ENCODE measurements at places on chromosomes 4 and X.

GRCh38 chr4:152255437-152255836 lies 280.5 kb downstream of the FBXW7 start:
- peak; percentile 90 for DNase-seq

DNA sequence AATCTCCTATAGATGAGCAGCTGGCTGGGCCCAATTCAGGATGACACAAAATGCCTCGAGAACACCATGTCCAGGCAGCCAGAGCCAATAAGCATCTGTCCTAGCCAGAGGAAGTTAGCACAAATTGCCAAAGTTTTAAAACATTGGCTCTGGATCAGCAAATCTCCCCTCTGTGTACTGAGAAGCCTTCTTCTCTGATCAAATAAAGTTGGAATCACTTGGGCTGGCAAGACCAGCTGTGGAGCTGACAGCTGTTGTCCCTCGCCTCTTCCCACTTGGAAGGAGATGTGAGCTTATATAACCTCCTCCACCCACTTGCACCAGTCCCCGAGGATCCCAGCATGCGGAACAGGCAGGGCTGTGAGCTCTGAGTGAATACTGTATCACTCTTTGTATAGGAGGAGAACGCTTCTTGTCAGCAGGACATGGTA lies 183.9 kb downstream of the OPHN1 start:
- DNase-seq, result no peak

DNA sequence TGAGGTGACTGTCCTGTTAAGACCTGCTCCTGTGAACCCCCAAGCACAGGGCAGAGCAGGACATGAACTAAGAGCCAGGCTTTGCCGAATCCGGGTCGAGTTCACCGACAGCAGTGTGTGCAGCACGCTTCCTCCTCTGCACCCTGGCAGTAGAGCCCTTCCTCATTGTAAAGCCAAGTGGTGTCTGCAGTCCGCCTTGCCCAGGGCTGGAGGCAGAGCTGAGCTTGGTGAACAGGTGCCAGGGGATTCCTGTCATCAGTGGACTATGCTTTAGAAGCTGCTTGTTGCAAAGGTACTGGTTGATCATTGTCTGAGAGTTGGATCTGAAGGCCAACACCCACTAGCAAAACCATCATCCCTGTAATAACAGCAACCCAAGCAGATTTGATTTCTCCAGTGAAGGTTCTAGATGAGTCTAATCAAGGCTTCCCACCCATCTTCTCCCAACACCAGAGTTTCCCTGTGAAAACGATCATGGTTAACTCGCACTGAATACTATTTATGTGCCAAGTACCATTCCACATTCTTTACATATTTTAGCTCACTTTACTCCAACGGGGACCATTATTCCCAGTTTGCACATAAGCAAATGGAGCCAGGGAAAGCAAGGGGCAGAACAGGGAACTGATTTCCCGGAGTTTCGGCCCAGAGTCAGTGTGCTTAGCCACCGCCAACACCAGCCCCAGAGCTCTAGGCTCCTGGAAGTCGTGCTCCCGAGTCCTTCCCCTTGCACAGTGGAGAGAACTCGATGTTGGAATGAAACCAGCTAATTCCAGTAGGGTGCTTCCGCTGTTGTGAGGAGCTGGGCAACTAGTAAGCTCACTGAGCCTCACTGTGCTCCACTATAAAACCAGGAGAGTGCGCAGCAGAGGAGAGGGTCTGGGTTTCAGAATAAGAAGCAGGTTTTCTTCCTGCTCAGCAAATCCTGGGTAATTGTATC lies 1.4 kb upstream of the SLC34A2 start:
- DNase-seq, result no peak

DNA sequence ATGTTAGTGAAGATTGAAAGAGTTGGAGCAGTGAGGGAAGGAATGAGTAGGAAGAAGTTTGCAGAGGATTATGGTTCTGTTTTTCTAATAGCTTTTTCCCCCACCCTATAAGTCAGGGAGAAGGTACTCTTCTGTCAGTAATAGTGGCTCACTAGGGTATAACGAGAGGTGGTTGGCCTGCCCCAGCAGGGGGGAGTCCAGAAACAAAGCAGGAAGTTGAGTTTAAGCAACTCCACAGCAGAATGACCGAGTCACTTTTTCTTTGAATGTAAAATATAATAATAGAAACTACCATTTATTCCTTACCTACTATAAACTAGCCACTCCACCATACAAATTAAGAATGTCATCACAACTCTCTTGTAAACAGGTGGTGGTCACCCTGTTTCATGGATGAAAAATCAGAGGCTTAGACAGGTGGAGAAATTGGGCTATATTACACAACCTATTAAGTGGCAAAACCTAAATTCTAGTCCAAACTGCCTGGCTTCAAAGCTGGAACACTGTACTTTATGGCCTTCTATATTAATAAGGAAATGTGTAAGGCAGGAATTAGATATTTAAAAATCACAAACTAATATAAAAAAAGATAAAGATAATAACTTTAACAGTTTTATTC lies 21.9 kb downstream of the AP1AR start:
- DNase-seq, result no peak

- no peak for DNase-seq
These were observed 215.1 kb downstream of the DCHS2 start for GRCh38 chr4:154276496-154276895.

GRCh38 chr4:184664445-184665210 lies 15.1 kb downstream of the PRIMPOL start:
- no peak for DNase-seq

DNA sequence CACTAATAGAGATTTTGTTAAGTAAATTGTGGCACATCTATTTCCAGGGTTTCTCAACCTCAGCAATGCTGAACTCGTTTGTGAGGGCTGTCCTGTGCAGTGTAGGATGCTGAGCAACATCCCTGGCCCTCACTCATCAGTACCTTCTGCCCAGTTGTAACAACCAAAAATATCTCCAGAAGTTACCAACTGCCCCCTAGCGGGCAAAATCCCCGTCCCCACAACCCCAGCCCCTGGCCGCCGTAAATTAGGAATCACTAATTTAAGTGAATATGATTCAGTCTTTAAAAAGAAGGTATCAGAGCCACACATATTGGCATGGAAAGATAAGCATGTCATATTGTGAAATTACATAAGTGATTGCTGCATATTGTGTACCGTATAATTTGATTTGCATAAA lies 123.4 kb downstream of the ASB9 start:
- peak; percentile 53 for DNase-seq

- DNase-seq, result no peak
These were observed 2596.4 kb downstream of the PCDH7 start for GRCh38 chr4:33316578-33316977.

DNA sequence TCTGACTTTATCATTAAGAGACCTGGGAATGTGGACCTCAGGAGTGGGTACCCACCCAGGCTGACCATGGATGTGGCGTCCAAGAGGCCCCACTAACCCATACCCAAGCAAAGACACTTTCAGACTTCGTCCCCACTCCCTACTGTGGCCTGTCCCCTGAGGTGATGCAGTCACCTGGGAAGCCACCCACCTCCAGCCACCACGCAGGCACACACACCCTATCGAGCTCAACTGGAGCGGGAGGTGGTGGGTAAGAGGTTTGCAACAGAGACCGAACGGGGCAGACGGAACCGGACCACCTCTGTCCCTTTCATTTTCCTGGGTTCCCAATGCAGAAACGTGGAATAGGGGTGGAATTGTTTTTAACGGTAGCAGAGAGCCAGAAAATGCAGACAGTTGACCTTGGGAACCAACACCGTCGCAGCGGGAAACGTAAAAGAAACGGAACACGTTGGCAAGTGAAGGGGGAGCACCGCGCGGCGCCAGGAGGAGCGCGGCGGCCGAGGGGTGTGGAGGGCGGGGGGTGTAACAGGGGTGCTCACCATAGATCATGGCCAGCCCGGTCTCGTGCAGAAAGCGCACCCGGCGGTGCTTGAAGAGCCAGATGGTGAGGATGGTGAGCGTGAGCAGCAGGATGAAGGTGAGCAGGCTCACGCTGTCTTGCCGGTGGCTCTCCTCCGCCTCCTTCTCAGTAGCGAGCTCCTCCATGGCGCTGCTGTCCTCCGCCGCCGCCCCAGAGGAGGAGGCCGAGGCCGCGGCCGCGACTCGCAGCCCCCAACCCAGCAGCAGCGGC lies 559 bp downstream of the SLC9A7 start:
- DNase-seq, result no peak

GRCh38 chr4:124243671-124244366 lies 468.7 kb downstream of the ANKRD50 start:
- DNase-seq, result no peak

- no peak for DNase-seq
These were observed 144.1 kb upstream of the RBPJ start for GRCh38 chr4:26176598-26177149.

- DNase-seq, result peak; percentile 83
These were observed at the start of gene EFHC2 for GRCh38 chrX:44343412-44344141. EFHC2 (minus strand) TSS chrX:44343672; CDS start chrX:44343588, 84 bp downstream.

DNA sequence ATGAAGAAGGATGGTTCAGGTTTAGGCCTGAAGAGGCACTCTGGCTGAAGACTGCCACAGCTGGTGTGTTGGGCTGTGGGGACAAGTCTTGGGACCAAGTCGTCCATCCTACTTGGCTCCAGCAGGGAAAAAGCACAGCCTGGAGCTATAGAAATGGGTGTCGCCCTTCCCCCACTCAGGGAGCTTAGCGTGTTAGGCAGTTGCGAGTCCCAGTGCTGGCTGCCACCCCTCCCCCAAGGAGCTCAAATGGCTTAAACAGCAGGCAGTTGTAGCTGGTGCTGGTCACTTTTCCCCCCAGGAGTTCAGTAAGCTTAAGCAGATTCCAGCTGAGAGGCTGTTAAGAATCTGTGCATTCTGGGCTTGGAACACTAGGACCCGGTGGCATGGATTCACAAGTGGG lies 319.5 kb upstream of the POF1B start:
- DNase-seq, result no peak

DNA sequence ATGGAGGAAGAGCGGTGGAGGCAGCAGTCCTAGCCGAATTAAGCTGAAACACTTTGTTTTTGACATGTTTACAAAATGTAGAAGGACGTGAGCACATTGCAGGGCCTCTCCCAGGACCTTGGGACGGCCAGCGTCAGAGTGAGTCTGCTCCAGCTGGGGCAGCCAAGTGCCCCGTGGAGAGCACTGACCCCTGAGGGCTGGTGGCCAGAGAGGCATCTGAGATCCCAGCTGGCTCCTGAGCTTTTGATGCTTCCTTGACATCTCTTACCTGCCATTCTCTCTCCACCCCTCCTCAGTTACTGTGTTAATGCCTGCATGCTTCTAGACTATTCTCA lies 24.7 kb downstream of the NAT8L start:
- DNase-seq, result no peak

GRCh38 chr4:157423526-157424020 lies 203.0 kb downstream of the GRIA2 start:
- DNase-seq, result no peak

- no peak for DNase-seq
These were observed 65.5 kb downstream of the EDNRA start for GRCh38 chr4:147546349-147546748.

DNA sequence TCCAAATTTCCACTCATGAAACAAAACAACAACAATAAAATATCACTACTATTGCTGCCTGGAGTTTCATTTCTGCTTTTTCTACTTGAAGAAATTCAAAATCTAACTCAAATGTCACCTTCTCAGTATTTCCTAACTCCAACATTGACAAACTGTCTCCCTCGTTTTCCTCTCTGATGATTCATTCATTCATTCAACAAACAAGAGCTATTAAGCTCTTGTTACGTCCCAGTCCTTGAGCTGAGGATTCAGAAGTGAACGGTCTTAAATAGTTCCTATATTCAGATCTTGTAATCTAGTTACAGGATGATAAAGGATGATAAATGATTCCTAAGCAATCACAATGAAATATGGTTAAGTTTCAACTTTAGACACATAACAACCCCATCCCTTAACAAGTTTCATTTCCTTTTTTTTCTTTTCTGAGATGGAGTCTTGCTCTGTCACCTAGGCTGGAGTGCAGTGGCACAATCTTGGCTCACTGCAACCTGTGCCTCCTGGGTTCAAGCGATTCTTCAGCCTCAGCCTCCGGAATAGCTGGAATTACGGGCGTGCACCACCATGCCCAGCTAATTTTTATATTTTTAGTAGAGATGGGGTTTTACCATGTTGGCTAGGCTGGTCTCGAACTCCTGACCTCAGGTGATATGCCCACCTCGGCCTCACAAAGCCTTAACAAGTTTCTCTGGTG lies 1.7 kb downstream of the SLC9B2 start:
- no peak for DNase-seq

DNA sequence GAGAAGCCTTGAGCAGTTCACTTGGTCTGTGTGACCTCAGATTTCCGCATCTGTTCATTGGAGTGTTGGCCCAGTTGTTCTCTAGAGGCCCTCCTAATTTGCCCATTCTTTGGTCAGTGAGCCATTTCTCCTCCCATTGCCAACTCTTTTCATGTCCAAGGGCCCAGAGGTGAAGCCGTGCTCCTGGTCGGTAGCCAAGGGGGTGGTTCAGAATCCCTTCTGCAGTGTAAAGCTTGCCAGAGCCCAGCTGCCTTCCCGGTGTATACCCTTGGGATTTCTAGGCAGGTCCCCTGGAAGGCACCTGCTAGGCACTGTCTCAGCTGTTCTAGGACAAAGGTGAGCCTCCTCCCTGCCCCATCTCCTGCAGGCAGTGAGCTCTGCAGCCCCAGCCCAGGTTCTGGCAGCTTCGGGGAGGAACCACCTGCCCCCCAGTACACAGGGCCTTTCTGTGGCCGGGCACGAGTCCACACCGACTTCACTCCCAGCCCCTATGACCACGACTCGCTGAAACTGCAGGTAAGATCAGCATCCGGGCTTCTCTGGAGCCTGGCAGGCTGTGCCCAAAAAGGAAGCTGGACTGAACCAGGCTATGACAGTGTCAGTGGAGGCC lies 12.3 kb downstream of the SASH3 start:
- DNase-seq, result no peak

DNA sequence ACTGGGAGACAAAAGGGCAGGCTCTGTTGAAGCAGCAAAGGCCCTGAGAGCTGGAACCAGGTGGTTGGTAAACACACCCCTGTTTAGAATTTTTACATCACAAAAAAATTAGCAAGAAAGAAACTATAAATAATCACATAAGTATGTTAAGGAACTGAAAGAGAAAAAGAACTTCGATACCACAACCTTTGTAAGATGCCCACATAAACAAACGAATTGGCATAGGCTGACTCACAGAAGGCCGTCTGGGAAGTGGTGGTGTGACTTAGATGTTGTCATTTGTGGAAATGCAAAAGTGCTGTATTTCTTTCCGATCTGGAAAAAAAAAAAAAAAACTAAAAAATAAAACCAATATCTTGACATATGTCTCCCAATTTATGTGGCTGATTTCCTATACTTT lies 235.1 kb downstream of the USP46 start:
- DNase-seq, result no peak

DNA sequence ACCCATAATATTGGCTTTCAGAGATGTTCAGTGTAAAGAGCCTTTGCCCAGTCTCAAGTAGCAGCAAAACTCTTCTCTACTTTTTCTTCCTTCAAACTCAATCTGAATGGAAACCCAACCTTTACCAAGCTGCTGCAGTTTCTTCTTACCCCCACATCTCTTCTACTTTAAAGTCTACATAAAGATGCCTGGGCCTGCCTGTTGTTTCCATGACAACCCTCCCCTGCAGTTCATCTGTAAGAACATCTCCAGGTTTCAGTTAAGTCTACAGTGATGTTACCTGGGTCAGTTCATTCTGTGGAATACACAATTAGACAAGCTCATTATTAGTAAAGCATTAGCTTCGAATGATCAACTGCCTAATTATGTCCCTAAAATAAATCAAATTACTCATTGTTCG lies 81.4 kb downstream of the SPANXN3 start:
- DNase-seq, result no peak

GRCh38 chrX:120380699-120381098 lies 18.8 kb downstream of the ATP1B4 start:
- DNase-seq, result peak; percentile 74

Data from activated CD4-positive, alpha-beta T cell treated with anti-CD3 and anti-CD28 coated beads, Interleukin-2, amount 10 ng/mL, durations not matched to agents 24 days and 14 days (primary cell).